ENCODE measurements at places on chromosomes 2 and 18.

DNA sequence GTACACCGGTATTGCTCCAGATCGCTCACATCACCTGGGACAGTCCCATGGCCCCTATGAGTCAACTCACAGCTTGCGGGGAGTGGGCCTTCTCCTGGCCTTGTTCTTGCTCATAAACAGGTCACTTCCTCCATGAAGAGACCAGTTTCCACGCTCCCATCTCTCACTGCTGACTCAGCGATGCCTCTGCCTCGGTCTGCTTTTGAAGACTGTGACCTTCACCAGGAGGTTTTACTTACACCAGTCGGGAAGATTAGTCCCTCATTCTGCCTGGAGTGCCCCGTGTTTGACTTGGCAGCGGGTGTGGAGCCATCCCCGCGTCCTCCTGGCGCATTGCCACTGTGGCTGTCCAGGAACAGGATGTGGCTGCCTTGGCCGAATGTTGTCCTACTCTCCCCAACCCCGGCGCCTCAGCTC, 159.8 kb downstream of the RHBDD1 start:
- no peak for DNase-seq

DNA sequence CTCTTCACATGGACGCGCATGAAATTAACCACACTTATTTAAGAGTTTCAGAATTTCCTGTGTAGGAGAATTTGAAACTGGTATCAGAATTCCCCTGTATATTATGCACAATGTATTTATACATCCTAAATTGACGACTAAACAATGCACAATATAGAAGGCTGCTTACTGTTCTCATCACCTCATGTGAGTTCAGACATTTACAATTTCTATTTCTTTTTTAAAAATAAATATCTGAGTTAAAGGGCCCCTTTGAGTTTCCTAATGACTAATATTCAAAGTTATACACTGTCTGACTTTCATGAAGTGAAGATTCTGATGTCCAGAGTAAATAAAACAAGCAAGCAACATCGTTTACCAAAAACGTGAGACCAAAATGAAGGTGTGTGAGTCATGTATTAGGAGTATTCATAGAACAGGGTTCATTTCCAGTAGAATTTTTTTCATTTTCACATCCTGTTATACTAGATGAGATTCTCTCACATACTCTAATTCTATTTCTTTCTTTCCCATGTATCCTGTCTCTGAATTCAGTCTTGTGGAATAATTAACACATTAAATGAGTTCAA, 406.2 kb downstream of the NUP35 start:
- no peak for DNase-seq

DNA sequence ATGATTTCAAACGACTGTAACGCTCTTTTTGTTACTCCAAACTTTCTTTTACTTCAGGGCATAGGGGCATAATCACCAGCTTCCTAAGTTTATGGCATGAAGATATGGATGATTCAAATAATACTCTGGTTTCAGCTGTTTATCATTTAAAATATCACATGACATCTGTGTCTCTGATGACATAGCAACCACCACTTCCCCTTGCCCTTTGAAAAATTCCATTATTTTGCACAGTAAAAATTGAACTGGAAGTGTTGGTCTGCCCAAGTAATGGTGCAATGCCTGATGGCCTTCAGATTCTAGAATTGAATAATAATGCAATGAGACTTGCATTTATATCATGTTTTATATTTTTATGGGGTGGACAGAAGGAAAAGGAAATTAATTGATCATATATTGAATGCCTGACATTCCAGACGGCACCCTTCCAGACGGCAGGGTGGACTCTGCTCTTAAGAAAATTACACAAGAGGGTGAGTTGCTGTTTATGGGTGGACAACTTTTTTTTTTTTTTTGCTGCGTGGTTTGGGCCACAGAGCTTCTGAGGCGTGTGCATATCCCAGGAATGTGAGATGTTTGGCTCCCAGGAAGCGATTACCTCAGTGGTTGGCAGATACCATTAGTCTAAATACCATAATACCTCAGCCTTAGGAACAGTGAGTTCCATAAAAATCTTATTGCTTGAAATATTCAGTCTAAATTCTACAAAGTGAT, 101.7 kb upstream of the ZNF521 start:
- no peak for DNase-seq

DNA sequence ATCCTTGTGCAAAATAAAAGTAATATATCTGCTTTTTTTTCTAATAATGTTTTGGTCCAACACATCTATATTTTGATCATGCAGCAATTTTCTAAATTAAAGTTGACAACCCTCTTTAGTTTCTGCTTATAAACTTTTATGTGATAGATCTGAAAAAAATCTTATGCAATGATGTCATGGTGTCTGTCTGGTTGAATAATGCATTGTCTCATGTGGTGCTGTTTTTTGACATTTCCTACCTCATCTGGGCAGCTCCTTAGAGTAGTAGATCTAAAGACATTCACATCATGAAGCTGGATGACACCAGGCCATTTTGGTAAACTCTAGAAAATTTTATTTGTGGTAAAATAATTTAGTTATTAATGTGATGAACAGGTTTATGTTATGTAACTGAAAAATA, 106.8 kb upstream of the FN1 start:
- DNase-seq: no peak

DNA sequence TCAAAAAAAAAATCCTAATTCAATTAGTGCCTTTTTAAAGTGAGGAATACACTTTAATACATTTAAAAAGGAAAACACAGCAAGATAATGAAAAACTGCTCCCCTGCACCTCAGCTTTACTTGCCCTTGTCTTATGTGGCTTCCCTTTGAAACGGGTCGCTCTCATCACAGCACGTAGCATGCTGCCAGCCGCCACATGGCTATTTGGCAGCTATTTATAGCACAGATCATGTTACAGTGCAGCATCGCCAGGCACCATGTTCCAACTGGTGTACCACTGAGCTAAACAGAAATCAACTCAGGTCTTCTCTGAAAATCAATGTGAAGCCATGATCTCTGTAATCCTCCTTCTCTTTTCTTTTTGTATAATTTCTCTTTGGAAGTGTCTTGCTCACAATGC, 65.1 kb downstream of the TMEM182 start:
- DNase-seq: no peak

DNA sequence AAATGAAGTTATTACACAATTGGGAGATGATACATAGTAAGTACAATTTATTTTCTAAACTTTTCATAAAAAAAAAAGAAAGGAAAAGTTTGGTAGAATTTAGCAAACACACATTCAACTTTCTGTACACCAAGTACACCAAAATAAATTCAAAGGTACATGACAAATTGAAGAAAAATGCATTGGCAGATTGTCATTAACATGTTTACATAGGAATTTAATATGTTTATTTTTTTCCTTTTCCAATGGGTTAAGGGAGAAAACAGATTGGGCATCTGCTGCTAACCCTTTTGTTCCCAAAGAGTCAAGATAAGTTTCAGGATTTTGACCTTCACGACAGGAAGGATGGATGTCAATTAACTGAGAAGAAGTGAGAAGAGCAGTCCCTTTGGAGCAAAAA, 620.4 kb downstream of the XIRP2 start:
- DNase-seq: no peak

- no peak for DNase-seq
Observed at GRCh38 chr2:24826773-24827145, 33.5 kb downstream of the CENPO start.

DNA sequence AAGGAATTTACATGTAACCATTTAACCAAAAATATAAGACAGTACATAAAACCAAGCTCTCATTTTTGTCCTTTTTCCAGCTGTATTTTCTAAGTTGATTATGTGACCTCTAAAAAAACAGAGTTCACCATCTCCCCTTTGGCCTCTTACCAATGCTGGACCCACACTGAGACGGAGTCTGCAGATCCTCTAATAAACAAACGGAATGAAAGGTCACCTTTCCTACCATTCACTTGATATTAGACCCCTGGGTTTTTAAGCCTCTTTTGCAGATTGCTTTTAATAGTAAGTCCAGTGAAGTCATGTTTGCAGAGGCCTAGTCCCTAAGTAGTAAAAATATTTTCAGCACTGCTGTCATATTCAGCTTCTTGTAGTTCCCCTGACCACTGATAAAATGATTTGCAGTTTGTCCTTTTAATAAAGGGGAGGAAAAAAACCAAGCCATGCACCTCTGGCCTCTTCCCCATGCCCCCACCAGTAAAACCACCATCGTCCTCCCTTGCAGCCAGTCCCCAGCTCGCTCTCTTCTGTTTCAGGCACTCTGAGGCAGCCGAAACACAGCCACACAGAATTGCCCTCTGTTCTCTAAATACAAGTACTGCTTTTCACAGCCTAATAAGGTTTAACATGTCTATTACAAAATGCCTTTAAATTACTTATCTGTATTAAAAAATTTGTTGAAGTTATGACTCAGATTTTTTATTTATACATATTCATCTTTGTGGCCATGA, 427.5 kb downstream of the PARD3B start:
- DNase-seq: no peak

GRCh38 chr2:200788121-200788718, 23.5 kb upstream of the BZW1 start:
- no peak for DNase-seq

GRCh38 chr2:108220942-108221541, 18.7 kb upstream of the SULT1C3 start:
- DNase-seq: no peak

DNA sequence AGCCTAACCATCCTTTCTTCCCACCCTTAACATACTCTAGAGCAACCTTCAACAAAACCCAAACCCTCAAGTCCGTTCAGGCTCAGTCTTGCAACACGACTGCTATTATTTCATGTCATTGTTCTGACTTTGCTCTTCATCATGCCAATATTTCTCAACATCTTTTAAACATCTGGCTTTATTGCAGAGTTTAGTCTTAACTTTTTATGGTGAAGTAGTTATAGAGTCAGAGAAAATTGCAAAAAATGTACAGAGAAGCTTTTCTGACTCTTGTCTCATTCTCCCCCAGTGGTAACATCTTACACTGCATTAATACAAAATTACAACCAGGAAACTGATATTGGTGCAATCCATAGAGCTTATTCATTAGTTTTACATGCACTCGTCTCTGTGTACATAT, 3.9 kb downstream of the MARCO start:
- no peak for DNase-seq

- DNase-seq: no peak
Observed at GRCh38 chr18:74328206-74328605, 12.6 kb downstream of the C18orf63 start.

- DNase-seq: no peak
Observed at GRCh38 chr2:70957798-70958197, 20.6 kb upstream of the ANKRD53 start.

GRCh38 chr2:63003351-63003750, 47.3 kb upstream of the OTX1 start:
- no peak for DNase-seq

DNA sequence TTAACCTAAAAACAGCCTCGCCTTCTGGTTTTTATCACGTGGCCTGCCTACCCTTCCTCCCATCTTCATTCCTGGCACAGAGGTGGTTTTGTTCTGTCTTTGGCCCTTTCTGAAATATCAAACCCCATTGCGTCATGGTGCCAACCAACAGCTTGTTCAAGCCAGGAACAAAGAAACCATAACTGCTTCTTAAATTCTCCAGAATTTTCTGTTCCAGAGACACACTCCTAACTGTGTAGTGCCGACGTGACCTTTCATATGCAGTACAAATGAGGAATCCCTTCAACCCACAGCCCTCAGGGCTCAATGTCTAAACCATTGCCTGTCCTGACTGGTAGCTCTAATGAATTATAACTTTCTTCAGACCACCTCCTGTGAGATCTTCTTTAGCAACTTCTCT, 82.2 kb upstream of the TNP1 start:
- no peak for DNase-seq

DNA sequence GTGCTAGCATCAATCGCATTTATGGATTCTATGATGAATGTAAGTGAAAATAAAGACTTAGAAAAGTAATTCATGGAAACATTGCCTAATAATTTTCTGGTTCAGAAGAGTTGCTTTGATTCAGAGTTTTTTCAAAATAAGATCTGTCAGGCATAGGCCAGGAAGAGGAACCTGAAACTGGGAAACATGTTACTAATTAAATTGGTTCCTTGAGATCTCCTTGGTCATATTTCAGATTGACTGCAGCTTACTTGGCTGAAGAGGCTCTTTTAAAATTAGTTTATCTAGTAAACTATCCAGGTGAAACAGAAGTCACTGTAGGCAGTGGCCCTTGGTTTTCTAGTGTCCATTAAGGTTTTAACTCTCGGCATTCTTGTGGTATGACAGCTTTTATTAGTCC, 27.4 kb downstream of the PPP1CB start:
- DNase-seq: no peak

DNA sequence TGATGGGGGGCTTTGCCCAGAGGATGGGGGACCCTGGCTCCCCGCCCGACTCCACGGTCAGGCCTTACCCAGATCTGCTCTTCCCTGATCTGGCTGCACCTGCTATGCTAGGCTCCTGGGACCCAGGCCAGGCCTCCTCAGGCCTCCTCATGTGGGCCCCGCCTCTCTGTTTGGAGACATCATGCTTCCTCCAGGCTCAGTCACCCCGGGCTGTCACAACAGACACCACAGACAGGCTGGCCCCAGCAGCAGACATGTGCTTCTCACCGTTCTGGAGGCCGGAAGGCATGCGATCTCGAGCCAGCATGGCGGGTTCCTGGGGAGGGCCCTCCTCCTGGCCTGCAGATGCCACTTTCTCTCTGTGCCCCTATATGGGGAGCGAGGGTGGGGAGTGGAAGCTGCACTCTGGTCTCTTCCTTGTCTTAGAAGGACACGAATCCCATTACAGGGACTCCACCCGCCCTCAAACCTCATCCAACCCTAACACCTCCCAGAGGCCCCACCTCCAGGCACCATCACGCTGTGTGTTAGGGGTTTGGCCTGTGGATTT, 10.8 kb upstream of the NEU4 start:
- DNase-seq: no peak

GRCh38 chr2:20620696-20621365, 30.1 kb downstream of the HS1BP3 start:
- DNase-seq: no peak

DNA sequence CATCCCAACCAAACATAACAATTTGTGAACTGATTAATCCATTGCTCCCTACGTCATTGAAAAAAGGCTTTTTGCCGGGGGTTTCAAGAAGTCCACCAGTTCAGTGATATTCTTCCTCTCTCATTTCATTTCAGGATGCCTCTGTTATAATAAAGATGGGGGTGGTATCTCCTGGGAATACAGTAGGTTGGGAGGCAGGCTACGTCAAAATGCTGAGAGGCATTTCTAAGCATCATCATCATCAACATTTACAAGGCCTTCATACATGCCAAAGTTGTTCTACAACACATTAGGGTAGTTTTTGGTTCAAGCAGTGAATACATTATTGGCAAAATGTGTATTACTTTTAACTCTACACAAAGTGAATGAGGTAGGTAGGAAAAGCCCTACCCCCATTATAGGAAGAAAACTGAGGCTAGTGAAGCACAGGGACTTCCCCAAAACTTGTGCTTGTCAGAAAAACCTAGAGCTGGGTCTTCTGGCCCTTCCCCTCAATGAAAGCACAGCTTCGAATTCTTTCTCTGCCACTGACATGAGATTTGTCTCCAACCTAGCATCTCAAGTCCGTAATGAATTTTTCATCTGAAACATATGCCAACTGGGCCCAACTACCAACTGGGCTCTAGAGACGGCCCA, 11.3 kb downstream of the OSR1 start:
- no peak for DNase-seq
